Activated T-helper 1 cell treated with anti-CD3 and anti-CD28 coated beads, Interleukin-12 subunit alpha, Interleukin-12 subunit beta, Interleukin-2, Interleukin-4 antibody, amounts not matched to agents 30 ng/mL and 10 ng/mL and 1 ng/mL, durations not matched to agents 14 hours and 24 hours and 36 hours (primary cell): ENCODE measurements at places on chromosomes 7 and 10.

DNA sequence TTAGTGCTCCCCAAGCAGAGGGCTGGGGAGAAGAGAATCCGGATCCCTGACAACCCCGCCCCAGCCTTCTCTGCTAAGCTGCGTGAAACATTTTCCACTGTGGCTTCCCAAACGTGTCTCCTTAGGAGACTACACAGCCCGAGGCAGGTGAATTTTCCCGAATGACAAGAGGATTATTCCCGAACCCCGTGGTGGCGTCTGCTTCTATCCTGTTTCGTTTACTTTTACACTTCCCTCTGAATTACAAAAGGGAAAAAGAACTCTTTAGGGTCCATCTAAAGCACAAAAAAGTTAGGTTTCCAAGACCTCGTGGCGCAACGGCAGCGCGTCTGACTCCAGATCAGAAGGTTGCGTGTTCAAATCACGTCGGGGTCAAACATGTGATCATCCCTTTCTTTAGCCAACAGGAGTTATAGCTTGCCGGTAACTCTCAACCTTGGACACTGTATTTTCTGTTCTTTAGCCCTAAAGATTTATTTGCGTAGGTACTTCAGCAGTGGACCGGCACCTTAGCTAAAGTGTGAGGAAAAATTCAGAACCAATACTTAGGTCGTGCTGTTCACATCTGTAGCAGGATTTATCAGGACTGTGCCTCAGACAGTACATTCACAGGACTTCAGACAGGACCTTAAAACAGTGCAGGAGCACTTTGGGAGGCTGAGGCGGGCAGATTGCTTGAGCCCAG, 3.2 kb upstream of the ZNF789 start:
- DNase-seq, result no peak

- DNase-seq, result no peak
Observed at GRCh38 chr10:132487241-132488135, 50.1 kb upstream of the INPP5A start.

DNA sequence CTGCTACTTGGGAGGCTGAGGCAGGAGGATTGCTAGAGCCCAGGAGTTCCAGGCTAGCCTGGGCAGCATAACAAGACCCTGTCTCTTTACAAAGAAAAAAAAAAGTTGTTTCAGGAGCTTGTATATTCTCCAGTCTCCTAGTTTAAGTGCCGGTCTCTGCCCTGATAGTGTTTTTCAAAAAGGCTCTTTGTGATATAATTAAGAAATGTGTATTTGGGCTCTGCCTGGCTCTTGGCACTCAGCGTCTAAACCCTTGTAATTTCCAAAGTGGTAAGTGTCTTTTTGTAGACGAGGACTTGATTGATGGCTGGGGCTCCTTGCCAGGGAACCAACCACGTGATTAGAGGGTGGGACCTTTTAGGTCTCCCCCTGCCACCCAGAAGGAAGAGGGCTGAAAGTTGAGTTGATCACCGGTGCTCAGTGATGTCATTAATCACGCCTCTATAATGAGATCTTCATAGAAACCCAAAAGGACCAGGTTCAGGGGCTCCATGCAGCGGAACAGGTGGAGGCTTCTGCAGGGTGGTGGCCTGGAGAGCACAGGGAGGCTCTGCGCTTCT, 4.4 kb downstream of the EIF3B start:
- DNase-seq, result no peak

- DNase-seq, result no peak
Observed at GRCh38 chr7:132773527-132773956, 197.3 kb upstream of the PLXNA4 start.

DNA sequence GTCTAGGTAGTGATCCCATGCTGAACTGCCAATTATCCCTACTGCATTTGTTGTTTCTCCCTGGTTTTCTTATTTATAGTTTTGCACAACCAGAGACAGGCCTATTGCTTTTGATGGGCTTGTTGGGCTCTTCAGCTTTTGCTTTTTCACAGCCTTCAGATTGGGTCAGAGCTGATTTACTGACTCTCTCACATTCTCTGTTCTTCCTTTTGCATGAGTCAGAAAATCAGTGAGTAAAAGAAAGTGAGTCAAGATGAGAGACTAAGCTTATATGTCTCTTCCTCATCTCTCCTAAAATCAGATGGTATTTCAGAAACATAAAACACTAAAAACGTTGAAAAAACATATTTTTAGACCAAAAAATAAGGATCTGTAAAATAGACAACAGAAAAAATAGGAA, 1135.4 kb downstream of the XPNPEP1 start:
- DNase-seq, result no peak
